Left cardiac atrium (tissue), 4 donors: ENCODE measurements at places on chromosomes 2 and 18. TPM values are rescaled to one million over a fixed set of nuclear protein-coding genes. Genes with fewer than 3 reads are reported as not detected.

Gene KCNIP3
- total RNA-seq: 4.1 TPM

Gene SCN1A
- 0.32 TPM for total RNA-seq

Gene GPC1
- 74.6 TPM for total RNA-seq

Gene FRZB
- 5.3 TPM for total RNA-seq

Gene CD226
- total RNA-seq: 1.3 TPM

Gene VWA3B
- not detected for total RNA-seq

Gene ADRA2B
- 2.3 TPM for total RNA-seq

Gene RNF138
- total RNA-seq: 17.2 TPM

Gene EFEMP1
- 261 TPM for total RNA-seq

Gene NYAP2
- not detected for total RNA-seq

Gene ENOSF1
- 35.6 TPM for total RNA-seq

Gene MC4R
- not detected for total RNA-seq

Gene CNDP1
- not detected for total RNA-seq

Gene SERPINB11
- not detected for total RNA-seq

Gene ZEB2
- 118 TPM for total RNA-seq

Gene GALNT3
- 0.35 TPM for total RNA-seq

Gene RNF152
- 11.8 TPM for total RNA-seq

Gene REG3G
- total RNA-seq: not detected

Gene SCG2
- 0.42 TPM for total RNA-seq

Gene SPR
- total RNA-seq: 47.7 TPM

Gene WIPF1
- total RNA-seq: 29.9 TPM

Gene RAB31
- total RNA-seq: 31.1 TPM

Gene CCDC74B
- total RNA-seq: 0.91 TPM
